ENCODE measurements at places on chromosomes 5 and 9.

- peak; percentile 11 for DNase-seq
- H3K27me3 ChIP-seq, result no peaks in the 10 kb centered on the region
- peaks cover 30% of the 10 kb centered on the region for H3K4me1 ChIP-seq
- peaks cover 15% of the 10 kb centered on the region for H3K36me3 ChIP-seq
- no peak overlapping the region for H3K27ac ChIP-seq
These were observed 18.9 kb upstream of the SLC30A5 start for GRCh38 chr5:69074664-69075521.

- no peak overlapping the region for H3K27ac ChIP-seq
- DNase-seq, result no peak
- H3K4me3 ChIP-seq, result no peak overlapping the region
- H3K27me3 ChIP-seq, result no peaks in the 10 kb centered on the region
These were observed 576.1 kb downstream of the CDH12 start for GRCh38 chr5:22277006-22277405.

DNA sequence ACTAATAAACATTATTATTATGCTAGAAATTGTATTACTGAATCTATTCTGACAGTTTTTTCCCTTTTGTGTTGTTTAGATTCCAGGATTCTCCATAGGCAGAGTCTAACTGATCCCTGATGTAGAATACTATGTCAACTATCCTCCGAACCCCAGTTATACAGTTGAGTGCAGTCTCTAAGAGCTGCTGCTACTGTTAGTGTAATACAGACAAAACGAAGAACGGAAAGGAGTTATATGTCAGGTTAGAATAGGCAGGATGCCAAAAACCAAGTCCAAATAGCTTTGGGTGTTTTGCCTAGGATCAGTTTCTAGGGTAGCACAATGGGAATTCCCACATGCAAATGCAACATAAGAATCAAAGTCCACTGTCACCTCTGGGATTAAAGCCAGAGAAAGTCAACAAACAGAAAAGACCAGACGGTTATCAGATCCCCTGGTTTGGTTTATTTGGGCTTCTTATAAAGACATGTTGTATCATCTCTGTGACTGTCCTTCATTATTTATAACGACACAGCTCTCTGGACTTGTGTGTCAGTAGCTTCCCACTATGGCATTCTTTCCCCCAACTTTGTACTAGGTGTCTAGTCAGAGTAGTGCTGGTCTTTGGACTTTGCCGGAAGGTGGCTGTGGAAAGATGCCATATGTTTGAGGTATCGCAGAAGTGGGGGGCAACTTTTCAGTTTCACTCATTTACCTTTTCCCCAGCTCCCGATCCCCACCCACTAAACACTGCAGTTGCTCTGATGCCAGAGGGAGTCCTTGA is 14.9 kb upstream of the TMEM38B start:
- no peaks in the 10 kb centered on the region for H3K36me3 ChIP-seq
- peaks cover 11% of the 10 kb centered on the region for H3K4me1 ChIP-seq
- no peak for DNase-seq
- no peaks in the 10 kb centered on the region for H3K27me3 ChIP-seq
- H3K27ac ChIP-seq, result no peak overlapping the region

DNA sequence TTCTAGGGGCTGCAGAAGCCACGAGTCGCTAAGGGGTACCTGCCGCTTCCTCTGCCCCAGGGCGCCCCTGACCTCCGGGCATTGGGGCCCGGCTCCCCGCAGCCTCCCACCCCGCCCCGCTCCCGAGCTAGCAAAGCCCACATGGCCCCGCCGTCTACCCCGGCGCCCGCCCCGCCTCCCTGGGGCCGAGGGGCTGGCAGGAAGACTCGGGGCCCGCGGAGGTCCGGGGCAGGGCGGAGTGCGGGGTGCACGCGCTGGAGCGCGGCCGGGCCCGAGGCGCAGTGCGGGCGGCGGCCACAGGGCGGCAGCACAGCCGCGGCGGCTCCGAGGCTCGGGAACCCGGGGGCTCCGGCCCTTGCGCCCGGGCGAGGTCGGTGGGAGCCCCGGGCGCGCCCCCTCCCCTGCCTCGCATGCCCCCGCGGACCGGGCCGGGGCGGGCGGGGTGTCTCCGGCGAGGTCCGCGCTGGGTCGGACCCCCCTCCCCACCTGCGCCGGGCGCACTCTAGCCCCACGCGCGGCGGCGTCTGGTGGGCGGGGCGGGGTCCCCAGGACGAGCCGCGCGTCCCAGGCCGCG is 6.7 kb downstream of the NRARP start:
- H3K4me3 ChIP-seq, result no peak overlapping the region
- H3K36me3 ChIP-seq, result peaks cover 52% of the 10 kb centered on the region
- peaks cover 27% of the 10 kb centered on the region for H3K4me1 ChIP-seq
- no peak overlapping the region for H3K27ac ChIP-seq
- no peaks in the 10 kb centered on the region for H3K27me3 ChIP-seq

- no peak for DNase-seq
- H3K4me1 ChIP-seq, result no peaks in the 10 kb centered on the region
- H3K4me3 ChIP-seq, result no peak overlapping the region
- no peak overlapping the region for H3K27ac ChIP-seq
These were observed 378.5 kb downstream of the MLLT3 start for GRCh38 chr9:20243841-20244240.

GRCh38 chr9:89374176-89374575 is 55.9 kb downstream of the SECISBP2 start:
- H3K36me3 ChIP-seq, result peaks cover 6% of the 10 kb centered on the region
- no peak overlapping the region for H3K27ac ChIP-seq
- H3K4me3 ChIP-seq, result no peak overlapping the region
- H3K4me1 ChIP-seq, result no peaks in the 10 kb centered on the region
- no peak for DNase-seq

GRCh38 chr5:92941806-92942205 is 639.2 kb downstream of the NR2F1-AS1 start:
- peak overlapping the region; percentile 22 for H3K4me3 ChIP-seq
- peaks cover 73% of the 10 kb centered on the region for H3K4me1 ChIP-seq
- no peaks in the 10 kb centered on the region for H3K27me3 ChIP-seq
- H3K36me3 ChIP-seq, result peaks cover 18% of the 10 kb centered on the region

- H3K4me1 ChIP-seq, result no peaks in the 10 kb centered on the region
- no peak for DNase-seq
- H3K27ac ChIP-seq, result no peak overlapping the region
- no peak overlapping the region for H3K4me3 ChIP-seq
- H3K36me3 ChIP-seq, result no peaks in the 10 kb centered on the region
These were observed 494.1 kb upstream of the TUSC1 start for GRCh38 chr9:26172301-26172700.

DNA sequence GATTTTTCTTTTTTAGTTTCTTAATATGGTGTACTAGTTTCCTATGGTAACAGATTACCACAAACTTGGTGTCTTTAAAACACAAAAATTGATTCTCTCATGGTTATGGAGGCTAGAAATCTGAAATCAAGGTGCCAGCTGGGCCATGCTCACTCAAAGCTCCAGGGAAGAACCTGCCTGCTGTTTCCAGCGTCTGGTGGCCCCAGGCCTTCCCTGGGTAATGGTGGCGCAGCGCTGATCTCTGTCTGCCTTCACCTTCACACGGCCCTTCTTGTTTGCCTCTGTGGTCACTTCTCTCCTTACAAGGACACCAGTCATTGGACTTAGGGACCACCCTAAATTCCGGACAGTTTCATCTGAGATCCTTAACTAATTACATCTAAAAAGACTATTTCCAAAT is 70.5 kb upstream of the GFPT2 start:
- no peak overlapping the region for H3K27ac ChIP-seq
- no peaks in the 10 kb centered on the region for H3K4me1 ChIP-seq
- no peak overlapping the region for H3K4me3 ChIP-seq

- H3K4me1 ChIP-seq, result no peaks in the 10 kb centered on the region
- H3K27ac ChIP-seq, result no peak overlapping the region
- H3K36me3 ChIP-seq, result peaks cover 24% of the 10 kb centered on the region
- no peak for DNase-seq
- H3K4me3 ChIP-seq, result no peak overlapping the region
- H3K27me3 ChIP-seq, result no peaks in the 10 kb centered on the region
These were observed 142.9 kb downstream of the TRIO start for GRCh38 chr5:14286007-14286406.
